ENCODE measurements at places on chromosomes 11 and 22.
A peak's percentile ranks its signal among the peaks of the same experiment; 100 is the strongest.

- no peak for DNase-seq
Observed at GRCh38 chr22:49292909-49293308, 534.8 kb downstream of the BRD1 start.

GRCh38 chr11:86978756-86979608 lies 23.8 kb upstream of the FZD4 start:
- peak; percentile 58 for DNase-seq

GRCh38 chr22:45710469-45710868 lies 38.8 kb downstream of the ATXN10 start:
- DNase-seq = no peak

- no peak for DNase-seq
Observed at GRCh38 chr11:46343520-46343919, 3.7 kb upstream of the DGKZ start.

- peak; percentile 81 for DNase-seq
Observed at GRCh38 chr11:57426929-57427726, at the start of gene SLC43A3. Gene SLC43A3, minus strand, starts transcription at chr11:57427121. Its CDS starts 949 bp downstream, at chr11:57426172.

DNA sequence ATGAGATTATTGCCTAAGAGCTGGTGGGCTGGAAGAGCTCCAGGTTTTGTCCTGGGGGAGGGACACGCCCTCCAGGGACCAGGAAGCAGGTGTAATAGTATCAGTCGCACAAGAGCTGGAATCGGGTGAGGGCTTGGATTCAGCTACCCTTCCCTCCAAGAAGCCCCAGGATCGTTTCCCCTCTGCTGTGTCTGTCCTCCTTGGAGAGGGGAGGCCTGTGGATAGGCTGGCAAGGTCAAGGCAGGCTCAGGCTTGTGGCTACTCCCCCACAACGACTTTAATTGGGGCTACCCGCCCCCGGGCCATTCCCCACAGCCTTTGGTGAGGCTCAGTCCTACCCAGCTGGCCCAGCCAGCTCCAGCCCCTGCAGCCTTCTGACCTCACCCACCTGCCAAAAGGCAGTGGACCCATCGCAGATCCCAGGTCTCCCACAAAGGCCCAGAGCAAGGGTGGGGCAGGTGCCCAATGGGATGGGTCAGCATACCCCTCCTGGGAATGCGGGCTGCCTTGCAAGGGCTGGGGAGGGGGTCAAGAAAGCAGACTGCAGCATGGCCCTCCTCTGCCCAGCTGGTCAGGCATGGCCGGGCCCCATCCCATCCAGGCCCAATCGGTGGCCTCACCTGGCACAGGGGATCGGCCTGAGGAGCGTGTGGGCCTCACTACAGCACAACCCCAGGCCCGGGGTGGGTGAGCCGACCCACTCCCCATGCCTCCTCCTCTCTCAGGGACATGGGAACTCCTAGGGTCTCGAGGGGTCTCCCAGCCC lies 1.0 kb downstream of the CTSD start:
- DNase-seq = no peak

- DNase-seq = peak; percentile 43
Observed at GRCh38 chr11:44957776-44958564, 7.3 kb upstream of the TP53I11 start.

DNA sequence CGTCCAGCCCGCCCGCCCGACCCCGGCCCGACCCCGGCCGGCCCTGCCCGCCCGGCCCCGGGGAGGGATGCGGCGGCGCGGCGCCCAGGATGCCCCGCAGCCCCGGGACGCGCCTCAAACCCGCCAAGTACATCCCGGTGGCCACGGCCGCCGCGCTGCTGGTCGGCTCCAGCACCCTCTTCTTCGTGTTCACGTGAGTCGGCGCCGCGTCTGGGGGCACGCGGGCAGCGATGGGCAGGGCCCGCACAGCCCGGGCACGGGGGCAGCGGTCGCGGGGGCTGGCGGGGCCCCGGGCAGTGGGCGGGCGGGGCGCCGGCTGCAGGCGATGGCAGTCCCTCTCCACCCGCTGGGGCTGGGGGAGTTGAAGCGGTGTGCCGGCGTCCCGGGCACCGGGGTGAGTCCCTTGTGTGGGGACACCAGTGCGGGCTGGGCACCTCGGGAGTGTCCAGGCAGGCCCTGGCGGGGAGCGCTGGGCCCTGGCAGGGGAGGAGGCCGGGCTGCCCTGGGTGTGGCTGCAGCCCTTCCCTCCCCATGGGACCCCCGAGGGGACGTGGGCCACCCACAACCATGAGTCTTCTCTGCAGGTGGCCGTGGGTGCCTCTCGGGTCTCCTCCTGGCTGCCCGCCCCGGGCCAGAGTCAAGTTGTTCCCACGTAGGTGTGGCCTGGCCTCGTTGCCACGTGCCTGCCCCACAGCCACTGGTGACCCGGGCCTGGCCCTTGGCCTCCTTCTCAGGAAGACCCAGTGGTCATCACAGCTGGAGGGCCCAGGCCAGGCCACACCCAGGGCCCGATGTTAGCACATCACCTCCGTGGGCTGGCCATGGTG lies 468 bp downstream of the ZDHHC8 start:
- DNase-seq = no peak

GRCh38 chr11:63847363-63847762 lies 8.5 kb downstream of the MARK2 start:
- no peak for DNase-seq

GRCh38 chr22:29738118-29738815 lies 18.5 kb downstream of the CABP7 start:
- no peak for DNase-seq

- no peak for DNase-seq
Observed at GRCh38 chr11:115242982-115243381, 261.2 kb downstream of the CADM1 start.

DNA sequence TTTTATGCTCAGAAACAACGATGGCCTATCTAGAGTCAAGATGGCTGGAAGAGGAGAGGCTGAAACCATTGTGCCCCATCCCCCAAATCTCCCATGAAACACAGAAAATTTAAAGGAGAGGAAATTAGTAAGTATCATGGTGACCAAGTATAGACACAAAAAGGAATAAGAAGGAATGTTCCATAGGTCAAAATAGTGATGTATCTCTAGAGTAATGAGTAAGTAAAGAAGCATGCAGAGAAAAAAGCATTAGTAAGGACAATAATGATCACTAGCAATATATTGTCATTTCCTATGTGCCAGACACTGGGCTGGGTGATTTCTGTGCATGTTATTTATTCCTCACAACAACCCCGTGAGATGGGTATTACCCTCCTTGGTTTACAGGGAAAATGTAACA lies 2.6 kb upstream of the SLC22A24 start:
- DNase-seq = no peak

DNA sequence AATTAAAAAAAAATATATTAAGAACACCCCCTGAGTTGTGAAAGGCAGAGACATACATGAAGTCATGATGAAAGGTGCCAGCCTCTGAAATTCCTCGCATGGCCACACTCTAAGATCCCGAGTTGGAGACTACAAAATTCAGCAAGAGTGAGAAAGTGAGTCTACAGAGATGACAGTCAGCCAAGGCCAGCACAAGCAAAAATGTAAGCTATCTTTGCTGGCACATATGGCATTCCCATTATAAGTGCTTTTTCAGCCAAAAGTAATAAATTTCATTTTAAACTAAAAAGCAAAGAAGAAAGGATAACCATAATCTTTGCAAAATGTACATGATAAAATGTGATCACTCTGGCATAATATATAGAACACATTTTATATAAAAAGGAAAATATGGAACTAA lies 40.6 kb downstream of the FANCF start:
- no peak for DNase-seq

DNA sequence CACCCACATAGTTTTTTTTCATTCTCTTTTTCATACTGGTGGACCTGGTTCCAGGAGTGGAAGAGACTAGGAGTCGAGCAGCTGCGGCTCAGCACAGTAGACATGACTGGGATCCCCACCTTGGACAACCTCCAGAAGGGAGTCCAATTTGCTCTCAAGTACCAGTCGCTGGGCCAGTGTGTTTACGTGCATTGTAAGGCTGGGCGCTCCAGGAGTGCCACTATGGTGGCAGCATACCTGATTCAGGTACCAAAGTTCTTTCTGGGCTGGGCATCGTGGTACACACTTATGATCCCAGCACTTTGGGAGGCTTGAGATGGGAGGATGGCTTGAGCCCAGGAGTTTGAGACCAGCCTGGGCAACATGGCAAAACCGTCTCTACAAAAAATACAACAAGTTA lies 4.2 kb downstream of the PTPMT1 start:
- no peak for DNase-seq
